ENCODE measurements at places on chromosomes 7 and 10.

- DNase-seq = no peak
These were observed 73.2 kb downstream of the TNS3 start for GRCh38 chr7:47508389-47509380.

- DNase-seq = no peak
These were observed 150.2 kb upstream of the AUTS2 start for GRCh38 chr7:69448071-69448470.

- no peak for DNase-seq
These were observed 69.4 kb downstream of the C1GALT1 start for GRCh38 chr7:7251742-7252141.

- DNase-seq = no peak
These were observed at the start of gene KAZALD1 for GRCh38 chr10:101061624-101062231. KAZALD1 (plus strand) TSS chr10:101061989; CDS start chr10:101062593, 604 bp downstream.

DNA sequence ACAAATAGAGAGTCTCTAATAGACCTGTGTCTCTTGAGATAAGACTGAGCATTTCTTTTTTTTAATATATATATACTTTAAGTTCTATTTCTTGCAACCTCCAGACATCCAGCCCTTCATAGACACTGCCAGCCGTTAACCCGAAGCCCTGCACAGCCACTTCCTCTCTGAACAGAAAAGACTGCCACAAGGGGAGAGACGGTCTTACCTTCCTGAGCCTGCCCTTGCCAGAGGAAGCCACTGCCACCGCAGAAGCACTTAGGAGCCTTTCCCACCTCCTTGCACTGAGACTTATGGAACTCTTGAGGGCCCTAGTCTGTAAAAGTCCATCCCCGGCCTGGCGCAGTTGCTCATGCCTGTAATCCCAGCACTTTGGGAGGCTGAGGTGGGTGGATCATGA, 31.8 kb upstream of the PRSS1 start:
- no peak for DNase-seq

DNA sequence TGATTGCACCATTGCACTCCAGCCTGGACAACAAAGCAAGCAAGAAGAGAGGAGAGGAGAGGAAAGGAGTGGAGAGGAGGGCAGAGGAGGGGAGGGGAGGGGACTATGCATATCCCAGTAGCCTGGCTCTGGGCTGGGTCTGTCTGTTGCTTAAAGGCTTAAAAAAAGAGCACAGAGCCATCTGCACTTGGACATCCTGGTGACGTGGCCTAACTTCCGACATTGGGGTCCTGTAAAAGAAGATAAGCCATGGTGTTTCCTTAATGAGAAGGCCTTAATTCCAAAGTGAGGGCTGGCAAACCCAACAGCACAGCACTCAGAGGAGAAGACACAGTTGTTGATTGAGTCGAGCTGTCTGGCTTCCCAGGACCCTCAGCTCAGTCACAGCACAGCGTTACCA, 352.6 kb downstream of the PAXIP1 start:
- DNase-seq = no peak

DNA sequence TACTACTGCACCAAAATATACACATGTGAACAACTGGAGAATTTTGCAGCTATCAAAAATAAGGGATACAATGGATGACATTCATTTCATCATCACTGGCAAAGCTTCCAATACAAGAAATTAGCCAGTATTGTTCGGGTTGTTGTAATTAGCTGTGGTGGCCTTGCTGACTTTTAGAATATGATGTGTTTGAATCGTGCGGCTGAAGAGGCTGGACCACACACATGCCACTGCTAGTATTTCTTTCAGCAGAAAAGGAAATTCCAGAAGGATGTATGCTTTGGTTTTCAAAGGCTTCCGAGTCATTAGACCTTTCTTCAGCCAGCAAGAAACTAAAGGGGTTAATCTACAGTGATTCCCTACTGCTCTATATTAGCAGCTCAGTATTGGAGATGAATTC, 16.6 kb downstream of the RPP38 start:
- no peak for DNase-seq

DNA sequence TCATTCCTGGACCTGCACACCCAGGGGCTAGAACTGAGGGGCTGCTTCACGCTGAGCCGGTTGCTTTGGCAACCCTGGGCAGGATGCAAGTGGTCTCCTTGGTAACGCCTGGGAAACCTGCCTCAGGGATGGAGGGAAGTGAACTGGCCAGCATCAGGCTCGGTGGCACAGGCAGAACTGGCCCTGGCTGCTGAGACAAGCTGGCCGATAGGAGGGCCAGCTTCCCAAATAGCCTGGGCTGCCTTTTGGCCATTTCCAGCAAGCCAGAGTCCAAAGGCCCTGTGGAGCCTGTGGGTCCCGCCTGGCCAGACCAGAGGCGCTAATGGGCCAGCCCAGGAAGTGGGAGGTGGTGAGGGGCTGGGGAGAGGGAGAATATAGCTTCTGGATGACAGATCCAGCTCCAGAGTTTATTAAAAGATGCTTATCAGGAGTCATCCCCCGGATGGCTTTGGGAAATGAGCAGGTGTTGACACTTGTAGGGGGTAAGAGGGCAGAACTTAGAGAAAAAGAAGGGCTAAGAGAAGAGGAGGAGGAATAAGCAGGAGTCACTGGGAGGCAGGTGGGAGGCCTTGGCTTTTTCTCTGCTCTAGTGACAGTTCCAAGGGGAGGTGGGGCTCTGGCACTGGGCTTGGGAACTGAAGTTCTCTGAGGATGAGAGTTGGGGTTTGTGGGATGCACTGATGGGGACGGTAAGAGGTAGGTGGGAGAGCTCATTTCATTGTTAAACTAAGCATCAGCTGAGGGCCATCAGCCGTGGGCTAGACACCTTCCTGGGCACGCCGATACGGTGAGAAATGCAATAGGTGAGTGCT, 9.6 kb downstream of the NEURL1 start:
- no peak for DNase-seq

DNA sequence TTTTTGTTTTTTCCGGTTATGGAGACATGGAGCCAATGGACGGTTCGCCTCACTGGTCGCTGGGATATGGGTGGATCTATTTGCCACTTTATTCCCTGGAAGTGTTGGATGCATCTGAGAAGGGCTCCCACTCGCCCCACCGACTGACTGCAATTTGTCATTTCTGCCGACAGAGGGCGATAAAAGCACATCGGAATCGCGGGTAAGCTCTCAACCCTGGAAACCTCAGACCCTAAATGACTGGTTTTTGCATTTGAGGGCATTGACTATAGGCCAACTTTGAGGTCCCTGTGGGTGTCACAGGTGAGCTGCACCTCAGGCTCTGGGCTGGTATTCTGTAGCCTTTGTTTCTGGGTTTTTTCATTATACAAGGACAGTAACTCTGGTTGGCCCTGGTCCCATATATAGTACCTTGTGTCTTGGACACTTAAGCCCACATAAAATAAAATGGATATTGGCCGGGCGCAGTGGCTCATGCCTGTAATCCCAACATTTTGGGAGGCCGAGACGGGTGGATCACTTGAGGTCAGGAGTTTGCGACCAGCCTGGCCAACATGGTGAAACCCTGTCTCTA, 11.9 kb upstream of the OPALIN start:
- DNase-seq = peak; percentile 32

DNA sequence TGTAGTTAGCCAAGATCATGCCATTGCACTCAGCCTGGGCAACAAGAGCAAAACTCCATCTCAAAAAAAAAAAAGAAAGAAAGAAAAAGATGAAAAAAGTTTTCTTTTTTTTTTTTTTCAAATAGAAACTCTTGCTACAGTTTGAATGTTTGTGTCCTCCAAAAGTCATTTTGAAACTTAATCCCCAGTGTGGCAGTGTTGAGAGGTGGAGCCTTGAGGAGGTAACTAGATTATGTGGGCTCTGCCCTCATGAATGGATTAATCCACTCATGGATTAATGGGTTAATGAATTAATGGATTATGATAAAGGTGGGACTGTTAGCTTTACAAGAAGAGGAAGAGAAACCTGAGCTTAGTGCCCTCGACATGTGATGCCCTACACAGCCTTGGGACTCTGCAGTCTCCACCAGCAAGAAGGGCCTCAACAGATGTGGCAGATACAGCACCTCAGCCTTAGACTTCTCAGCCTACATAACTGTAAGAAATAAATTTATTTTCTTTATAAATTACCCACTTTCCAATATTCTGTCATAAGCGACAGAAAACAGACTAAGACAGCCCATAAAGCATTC, 25.1 kb downstream of the CPEB3 start:
- DNase-seq = no peak

GRCh38 chr10:78366663-78367411, 333.2 kb downstream of the RPS24 start:
- no peak for DNase-seq

DNA sequence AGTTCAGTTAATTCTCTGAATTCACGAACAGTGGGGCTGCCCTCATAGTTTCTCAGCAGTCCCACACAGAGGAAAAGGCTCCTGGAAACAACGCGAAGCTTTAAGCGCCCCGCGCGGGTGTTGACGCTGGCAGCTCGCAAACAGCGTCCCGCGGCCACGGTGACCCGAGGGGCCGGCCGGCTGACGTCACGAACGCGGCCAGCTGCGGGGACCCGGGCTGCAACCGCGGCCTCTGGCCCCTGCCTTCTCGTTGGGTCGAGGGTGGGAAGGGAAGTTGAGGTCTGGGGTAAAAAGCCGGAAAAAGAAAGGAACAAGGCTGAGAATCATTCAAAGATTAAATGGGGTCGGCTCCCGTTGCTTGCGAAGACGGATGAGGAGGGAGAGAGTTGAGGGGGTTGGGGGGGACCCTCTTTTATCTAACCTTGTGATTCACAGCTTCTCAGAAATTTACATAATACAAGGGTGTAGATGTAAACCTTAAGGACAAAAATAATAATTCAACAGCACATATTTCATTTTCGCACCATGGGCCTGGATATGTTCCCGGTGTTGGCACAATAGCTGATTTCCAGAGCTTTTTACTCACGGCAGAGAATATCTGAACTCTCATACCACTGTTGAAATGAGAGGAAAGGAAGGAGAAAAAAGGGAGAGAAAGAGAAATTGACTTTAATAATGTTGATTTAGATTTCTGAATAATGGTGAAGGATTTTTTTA, 7.3 kb upstream of the FEZF1 start:
- DNase-seq = no peak

DNA sequence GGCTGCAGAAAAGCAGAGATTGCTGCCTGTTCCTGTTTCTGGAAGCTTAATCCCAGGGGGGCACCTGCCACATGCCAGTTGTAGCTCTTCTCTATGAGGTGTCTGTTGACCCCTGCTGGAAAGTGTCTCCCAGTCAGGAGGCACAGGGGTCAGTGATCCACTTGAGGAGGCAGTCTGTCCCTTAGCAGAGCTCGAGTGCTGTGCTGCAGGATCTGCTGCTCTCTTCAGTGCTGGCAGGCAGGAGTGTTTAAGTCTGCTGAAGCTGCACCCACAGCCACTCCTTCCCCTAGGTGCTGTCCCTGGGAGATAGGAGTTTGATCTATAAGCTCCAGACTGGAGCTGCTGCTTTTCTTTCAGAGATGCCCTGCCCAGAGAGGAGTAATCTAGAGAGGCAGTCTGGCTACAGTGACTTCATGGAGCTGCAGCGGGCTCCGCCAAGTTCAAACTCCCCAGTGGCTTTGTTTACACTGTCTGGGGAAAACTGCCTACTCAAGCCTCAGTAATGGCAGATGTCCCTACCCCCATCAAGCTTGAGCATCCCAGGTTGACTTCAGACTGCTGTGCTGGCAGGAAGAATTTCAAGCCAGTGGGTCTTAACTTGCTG, 57.6 kb upstream of the CROT start:
- no peak for DNase-seq

GRCh38 chr10:58994226-58995057, 182.0 kb upstream of the PHYHIPL start:
- DNase-seq = no peak

- no peak for DNase-seq
These were observed 82.6 kb upstream of the ABCB5 start for GRCh38 chr7:20532890-20533289.

GRCh38 chr7:90271753-90272152, 26.8 kb downstream of the CFAP69 start:
- DNase-seq = no peak

DNA sequence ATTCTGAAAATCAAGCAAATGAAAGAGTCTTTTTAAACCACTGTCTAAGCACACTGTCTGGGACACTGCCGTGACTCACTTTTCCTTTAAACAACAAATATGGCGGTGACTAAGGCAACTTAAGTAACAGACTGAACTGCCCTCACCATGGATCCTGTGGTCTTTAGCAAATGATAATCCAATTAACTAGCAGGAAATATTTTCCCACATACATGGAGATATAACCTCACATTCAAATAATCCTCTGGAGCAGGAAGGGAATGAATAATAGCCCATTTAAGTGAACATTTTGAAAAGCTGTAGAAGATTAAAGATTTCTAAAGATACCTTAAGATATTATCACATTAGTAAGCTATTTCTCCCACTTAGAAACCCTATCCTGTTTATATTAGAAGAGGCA, 40.3 kb upstream of the LRRC17 start:
- no peak for DNase-seq

DNA sequence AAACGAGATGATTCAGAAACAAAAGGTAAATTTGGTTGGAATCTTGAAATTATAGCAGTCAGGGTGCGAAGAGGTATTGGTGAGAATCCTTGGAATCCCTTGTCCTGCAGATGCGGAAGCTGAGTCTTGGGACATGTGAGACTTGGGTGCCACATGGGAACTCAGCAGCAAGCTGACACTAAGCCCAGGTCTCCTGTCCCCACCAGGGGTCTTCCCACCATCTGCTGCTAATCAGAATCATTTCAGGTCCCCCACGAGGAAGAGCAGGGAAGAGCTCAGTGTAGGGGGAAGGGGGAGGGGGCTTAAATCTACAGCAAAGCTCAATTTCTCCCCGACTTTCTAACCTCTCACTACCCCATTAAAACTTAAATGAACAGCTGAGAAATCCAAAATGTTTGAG, 126.1 kb upstream of the BMPER start:
- no peak for DNase-seq

- no peak for DNase-seq
These were observed 126.2 kb downstream of the DLG5 start for GRCh38 chr10:77800320-77800719.

DNA sequence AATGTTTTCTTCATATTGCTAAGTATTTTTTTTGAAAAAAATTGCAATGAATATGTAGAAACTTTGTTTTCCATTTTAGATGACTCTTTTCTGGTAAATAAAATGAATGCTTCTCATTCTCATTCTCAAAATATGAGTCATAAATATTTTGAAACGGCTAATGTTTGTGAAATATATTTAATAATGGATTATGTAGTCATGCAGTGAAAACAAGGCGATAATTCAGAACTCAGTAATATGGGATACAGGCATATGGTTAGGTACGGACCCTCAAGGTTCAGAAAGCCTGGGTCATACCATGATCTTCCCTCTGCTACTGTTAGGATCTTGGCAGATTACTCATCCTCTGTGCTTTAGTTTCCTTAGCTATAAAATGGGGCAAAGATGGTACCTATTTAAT, 46.2 kb upstream of the SLC39A12 start:
- no peak for DNase-seq

GRCh38 chr7:45089341-45089891, 647 bp upstream of the NACAD start:
- peak; percentile 46 for DNase-seq
